Naive thymus-derived CD4-positive, alpha-beta T cell (primary cell): ENCODE measurements at places on chromosomes 3 and 15. TPM values are rescaled to one million over a fixed set of nuclear protein-coding genes. Genes with fewer than 3 reads are reported as not detected.

DNA sequence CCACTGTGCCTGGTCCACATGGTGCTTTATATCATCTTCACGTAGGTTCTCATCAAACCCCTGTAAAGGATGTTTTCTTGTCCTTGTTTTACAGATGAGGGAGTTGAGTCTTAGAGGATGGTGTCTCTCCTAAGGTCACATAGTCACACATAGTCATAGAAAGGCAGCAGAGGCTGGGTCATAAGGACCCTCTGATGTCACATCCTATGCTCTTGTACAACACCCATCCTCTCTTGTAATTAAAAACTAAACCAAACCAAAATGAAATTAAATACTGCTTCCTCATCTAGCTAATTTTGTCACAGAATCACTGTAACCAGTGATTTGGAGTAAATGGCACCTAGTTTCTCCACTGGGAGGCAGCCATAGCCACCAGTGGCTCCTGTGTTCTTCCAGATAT lies 21.8 kb upstream of the ATP1B3 start:
- no peak for DNase-seq
- H3K4me1 ChIP-seq: no peaks in the 10 kb centered on the region
- H3K27ac ChIP-seq: no peak overlapping the region
- H3K27me3 ChIP-seq: no peaks in the 10 kb centered on the region

The SSUH2 gene
- total RNA-seq: not detected

DNA sequence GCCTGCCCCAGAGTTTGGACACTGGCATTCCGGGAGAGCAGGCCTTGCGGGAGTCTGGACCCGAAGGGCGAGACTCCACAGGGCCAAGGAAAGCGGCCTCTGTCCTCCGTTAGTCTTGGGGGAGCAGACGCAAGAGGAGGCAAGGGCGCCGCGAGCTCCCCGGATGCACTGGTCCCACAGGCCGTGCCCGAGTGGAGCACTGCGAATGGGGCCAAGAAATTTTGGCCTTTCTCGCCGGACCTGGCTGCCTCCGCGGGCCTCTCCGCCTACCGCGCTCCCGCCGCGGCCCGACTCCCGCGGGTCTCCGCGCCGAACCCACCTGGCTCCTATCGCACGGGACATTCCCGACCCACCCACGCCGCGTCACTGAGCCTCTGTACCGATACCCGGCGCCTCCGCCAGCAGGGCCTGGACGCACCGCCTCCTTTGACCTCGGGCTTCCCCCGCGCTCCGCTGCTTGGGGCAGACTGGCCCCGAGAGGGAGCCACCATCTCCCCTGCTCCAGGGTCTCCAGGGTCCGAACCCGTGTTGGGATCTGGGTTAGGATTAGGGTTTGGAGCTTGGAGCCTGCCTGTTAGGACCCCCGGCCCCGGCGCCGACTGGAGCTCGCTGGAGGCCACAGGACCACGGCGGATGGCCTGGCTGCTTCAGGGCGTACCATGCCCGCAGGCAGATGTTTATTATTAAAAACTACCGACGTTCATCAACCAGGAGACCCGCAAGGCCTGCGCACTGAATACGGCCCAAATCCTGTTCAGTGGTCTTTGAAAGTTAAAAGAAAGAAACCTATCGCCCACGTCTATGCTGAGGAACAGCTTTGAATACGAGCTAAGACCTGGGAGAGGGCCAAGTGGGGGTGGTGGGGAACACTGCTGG lies 11.7 kb downstream of the SHOX2 start:
- no peak for DNase-seq
- peaks cover 11% of the 10 kb centered on the region for H3K4me1 ChIP-seq
- H3K4me3 ChIP-seq: no peak overlapping the region
- peaks cover 25% of the 10 kb centered on the region for H3K27me3 ChIP-seq
- no peaks in the 10 kb centered on the region for H3K36me3 ChIP-seq
- no peak overlapping the region for H3K27ac ChIP-seq

The DNAH1 gene
- total RNA-seq: 62.5 TPM

The KCNMB2 gene
- total RNA-seq: not detected

- no peaks in the 10 kb centered on the region for H3K36me3 ChIP-seq
- H3K27me3 ChIP-seq: no peaks in the 10 kb centered on the region
- DNase-seq: no peak
- peaks cover 24% of the 10 kb centered on the region for H3K4me1 ChIP-seq
These were observed 2.6 kb downstream of the TNIK start for GRCh38 chr3:171457607-171458061.

GRCh38 chr3:195735036-195735695 lies 14.4 kb downstream of the MUC20 start:
- DNase-seq: no peak
- no peak overlapping the region for H3K27ac ChIP-seq
- H3K4me1 ChIP-seq: no peaks in the 10 kb centered on the region
- H3K27me3 ChIP-seq: no peaks in the 10 kb centered on the region
- peaks cover 19% of the 10 kb centered on the region for H3K36me3 ChIP-seq
- H3K4me3 ChIP-seq: no peak overlapping the region

- H3K4me1 ChIP-seq: no peaks in the 10 kb centered on the region
- peaks cover 42% of the 10 kb centered on the region for H3K36me3 ChIP-seq
- H3K4me3 ChIP-seq: no peak overlapping the region
These were observed 29.4 kb downstream of the TP53BP1 start for GRCh38 chr15:43463507-43463906.

The SIAH2 gene
- 31.0 TPM for total RNA-seq

DNA sequence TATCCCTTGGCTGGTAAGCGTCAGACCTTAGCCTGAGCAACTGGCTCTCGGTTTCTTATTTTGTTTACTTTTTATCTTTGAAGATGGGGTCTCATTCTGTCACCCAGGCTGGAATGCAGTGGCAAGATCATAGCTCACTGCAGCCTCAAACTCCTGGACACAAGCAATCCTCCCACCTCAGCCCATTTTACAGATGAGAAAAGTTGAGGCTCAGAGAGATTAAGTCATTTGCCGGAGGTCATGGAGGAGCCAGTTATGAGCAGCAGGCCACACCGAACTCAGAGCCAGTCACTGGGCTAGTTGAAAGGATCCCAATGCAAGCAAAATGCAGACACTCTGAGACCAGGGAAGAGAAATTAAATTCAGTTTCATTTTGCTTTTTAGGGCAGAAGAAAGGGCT lies 293.6 kb downstream of the SHQ1 start:
- DNase-seq: no peak
- no peak overlapping the region for H3K27ac ChIP-seq
- H3K27me3 ChIP-seq: no peaks in the 10 kb centered on the region
- H3K4me3 ChIP-seq: no peak overlapping the region
- H3K4me1 ChIP-seq: peaks cover under 1% of the 10 kb centered on the region

DNA sequence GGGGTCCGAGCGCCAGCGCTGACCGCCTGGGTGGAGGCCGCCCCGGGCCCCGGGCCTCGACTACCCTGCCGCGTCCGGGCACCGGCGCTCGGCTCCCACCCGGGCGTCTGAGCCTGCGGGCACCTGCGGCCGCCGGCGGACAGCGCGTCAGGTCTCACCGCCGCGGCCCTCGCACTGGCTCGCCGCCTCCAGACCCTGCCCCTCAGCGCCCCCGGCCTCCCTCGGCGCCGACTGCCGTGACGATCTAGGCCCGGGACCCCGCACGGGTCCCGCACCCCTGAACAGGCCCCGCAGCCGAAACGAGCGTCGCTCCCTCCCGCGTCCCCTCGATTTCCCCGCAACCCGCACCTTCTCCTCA lies 297 bp downstream of the PRC1 start:
- H3K4me3 ChIP-seq: peak overlapping the region; percentile 70
- peak; percentile 45 for DNase-seq
- H3K27ac ChIP-seq: peak overlapping the region; percentile 86
- no peaks in the 10 kb centered on the region for H3K36me3 ChIP-seq

GRCh38 chr15:33322091-33322490 lies 11.3 kb downstream of the RYR3 start:
- no peak overlapping the region for H3K27ac ChIP-seq
- no peaks in the 10 kb centered on the region for H3K36me3 ChIP-seq
- no peaks in the 10 kb centered on the region for H3K4me1 ChIP-seq
- DNase-seq: no peak
- no peak overlapping the region for H3K4me3 ChIP-seq

The GP9 gene
- total RNA-seq: 2.5 TPM

The PLA2G4E gene
- total RNA-seq: not detected

DNA sequence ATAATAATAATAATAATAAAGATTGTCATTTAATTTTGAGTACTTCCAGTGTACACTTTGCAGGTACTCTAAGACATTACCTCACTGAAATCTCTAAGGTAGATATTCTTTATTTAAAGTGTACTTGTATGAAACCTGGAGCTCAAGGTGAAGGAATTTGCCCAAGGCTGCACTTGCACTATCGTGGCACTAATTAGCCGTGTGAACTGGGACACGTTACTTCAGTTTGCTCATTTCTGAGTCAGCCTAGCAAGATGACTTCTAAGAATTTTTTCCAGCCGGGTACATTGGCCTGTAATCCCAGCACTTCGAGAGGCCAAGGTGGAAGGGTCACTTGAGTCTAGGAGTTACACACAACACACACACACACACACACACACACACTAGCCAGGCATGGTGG lies 33.5 kb downstream of the MLH1 start:
- H3K36me3 ChIP-seq: peaks cover 89% of the 10 kb centered on the region
- H3K4me1 ChIP-seq: no peaks in the 10 kb centered on the region
- no peak overlapping the region for H3K4me3 ChIP-seq
- H3K27ac ChIP-seq: no peak overlapping the region
- no peaks in the 10 kb centered on the region for H3K27me3 ChIP-seq
- no peak for DNase-seq

The NUDT16 gene
- 7.1 TPM for total RNA-seq

The SLC28A1 gene
- not detected for total RNA-seq

The LSAMP gene
- not detected for total RNA-seq

- no peak overlapping the region for H3K4me3 ChIP-seq
- no peaks in the 10 kb centered on the region for H3K27me3 ChIP-seq
- H3K4me1 ChIP-seq: no peaks in the 10 kb centered on the region
- DNase-seq: no peak
- H3K36me3 ChIP-seq: peaks cover 6% of the 10 kb centered on the region
These were observed 33.3 kb downstream of the DET1 start for GRCh38 chr15:88513195-88513594.

The CAMP gene
- total RNA-seq: 0.54 TPM

GRCh38 chr15:71167445-71168165 lies 52.3 kb downstream of the THSD4 start:
- H3K4me1 ChIP-seq: no peaks in the 10 kb centered on the region
- no peak overlapping the region for H3K4me3 ChIP-seq
- no peaks in the 10 kb centered on the region for H3K36me3 ChIP-seq
- no peak overlapping the region for H3K27ac ChIP-seq
- no peaks in the 10 kb centered on the region for H3K27me3 ChIP-seq

GRCh38 chr3:151873398-151873797 lies at the start of gene SUCNR1:
SUCNR1 (plus strand) TSS chr3:151873643; CDS start chr3:151879893, 6,250 bp downstream.
- H3K36me3 ChIP-seq: no peaks in the 10 kb centered on the region
- no peak within 1 kb of the TSS for H3K4me3 ChIP-seq
- no peaks in the 10 kb centered on the region for H3K27me3 ChIP-seq
- DNase-seq: no peak
- no peaks in the 10 kb centered on the region for H3K4me1 ChIP-seq
- H3K27ac ChIP-seq: no peak within 1 kb of the TSS

GRCh38 chr3:14949126-14949525 lies 1.7 kb downstream of the NR2C2 start:
- peaks cover 22% of the 10 kb centered on the region for H3K4me1 ChIP-seq
- no peaks in the 10 kb centered on the region for H3K36me3 ChIP-seq
- no peak for DNase-seq
- H3K27me3 ChIP-seq: no peaks in the 10 kb centered on the region
- peak overlapping the region; percentile 78 for H3K27ac ChIP-seq

DNA sequence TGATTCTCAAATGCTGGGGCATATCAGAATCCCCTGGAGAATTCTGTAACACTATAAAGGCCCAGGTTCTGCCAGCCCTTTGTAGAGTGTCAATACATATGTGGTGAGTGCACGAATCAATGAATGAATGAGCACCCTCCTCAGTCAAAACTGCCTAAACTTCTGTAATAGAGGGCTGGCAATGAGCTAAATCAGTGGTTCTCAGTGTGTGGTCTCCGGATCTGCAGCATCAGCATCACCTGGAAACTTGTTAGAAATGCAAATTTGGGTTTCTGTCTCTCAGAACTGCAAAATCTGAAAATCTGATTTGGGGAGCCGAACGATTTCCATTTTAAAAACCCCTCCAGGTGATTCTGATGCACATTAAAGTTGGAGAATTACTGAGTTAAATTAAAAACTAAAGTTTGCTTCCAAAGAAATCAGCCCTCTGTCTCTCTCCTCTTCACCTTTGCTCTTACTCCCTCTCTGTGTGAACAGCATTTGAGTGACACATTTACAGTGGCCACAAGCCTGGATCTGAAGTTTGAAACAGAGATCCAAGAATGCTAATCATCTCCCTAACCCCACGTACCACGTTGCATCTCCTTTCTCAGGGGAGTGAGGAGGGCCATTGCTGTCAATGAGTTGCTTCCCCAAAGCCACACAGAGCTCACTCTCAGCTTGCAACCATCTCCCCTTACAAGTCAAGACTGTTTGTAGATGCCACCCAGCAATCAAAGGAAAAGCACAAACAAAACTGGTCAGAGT lies 109.5 kb downstream of the STAC start:
- no peaks in the 10 kb centered on the region for H3K4me1 ChIP-seq
- no peaks in the 10 kb centered on the region for H3K27me3 ChIP-seq
- H3K36me3 ChIP-seq: no peaks in the 10 kb centered on the region
- DNase-seq: no peak
- no peak overlapping the region for H3K27ac ChIP-seq
